ENCODE measurements at places on chromosomes 7 and 10.

DNA sequence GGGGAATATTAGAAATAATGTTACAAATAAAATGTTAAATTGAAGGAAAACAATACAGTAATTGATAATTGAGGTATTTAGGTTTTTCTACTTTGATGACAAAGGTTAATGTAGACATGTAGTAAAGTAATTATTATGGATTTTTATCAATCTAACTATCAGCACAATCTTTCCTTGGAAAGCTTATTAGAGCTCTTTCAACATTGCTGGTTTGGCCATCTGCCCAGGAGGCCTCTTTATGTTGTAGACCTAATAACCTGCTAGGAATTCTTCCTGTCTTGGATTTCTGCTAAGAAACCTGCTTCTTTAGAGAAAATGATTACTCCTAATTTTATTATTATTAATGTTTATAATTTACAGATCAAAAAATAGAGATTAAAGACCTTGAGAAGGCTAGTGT is 78.9 kb downstream of the CHRM2 start:
- peak; percentile 12 for DNase-seq

DNA sequence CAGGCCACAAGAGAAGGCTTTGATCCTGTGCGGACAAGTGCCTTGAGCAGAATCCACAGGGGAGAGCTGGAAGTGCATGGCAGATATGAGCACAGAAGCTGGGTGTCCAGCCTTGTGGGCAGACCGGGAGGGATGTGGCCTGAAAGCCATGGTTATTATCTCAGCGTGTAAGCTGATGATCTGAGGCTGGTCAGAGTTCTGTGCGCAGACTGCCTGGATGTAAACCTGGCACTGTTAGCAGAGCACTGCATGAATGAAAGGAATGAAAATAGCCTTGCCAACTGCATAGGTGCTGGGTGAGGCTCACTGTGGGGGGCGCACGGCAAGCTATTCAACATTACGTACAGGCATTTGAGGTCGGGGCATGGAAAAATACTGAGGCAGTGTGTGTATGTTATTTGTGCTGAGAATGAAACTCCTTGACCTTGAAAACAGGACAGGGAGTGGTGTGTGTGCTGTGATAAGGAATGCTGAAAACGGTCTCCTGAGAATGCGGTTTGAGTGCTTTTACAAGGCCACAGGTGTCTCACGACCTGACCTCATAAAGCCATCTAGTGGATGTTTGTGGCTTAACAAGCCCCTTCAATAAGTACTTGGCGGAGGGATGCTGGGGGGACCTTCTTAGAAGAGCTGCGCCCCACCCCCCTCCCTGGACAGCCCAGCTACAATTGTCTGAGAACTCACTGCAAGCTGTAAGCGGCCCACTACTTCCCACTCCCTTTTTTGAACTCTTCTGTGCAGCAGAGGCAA is 18.7 kb downstream of the AKR1C1 start:
- peak; percentile 69 for DNase-seq

DNA sequence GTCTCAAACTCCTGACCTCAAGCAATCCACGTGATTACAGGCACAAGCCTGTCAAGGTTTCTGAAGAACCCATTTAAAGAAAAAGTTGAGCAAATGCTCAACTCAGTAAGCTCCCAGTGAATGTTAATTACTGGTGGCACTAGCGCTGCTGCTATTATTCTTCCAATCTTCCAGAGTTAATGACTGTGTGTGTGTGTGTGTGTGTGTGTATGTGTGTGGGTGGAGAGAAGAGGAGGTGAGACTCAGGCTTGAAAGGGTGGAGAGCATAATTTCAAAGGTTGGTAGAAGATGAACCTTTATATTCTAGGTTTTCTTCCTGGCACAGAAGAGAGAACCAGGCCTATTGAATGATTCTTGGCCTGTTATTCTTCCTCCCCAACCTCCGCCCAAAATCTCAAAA is 11.6 kb upstream of the NPVF start:
- DNase-seq, result no peak

- no peak for DNase-seq
Measured at GRCh38 chr10:11553773-11554381, 57.6 kb downstream of the USP6NL start.

DNA sequence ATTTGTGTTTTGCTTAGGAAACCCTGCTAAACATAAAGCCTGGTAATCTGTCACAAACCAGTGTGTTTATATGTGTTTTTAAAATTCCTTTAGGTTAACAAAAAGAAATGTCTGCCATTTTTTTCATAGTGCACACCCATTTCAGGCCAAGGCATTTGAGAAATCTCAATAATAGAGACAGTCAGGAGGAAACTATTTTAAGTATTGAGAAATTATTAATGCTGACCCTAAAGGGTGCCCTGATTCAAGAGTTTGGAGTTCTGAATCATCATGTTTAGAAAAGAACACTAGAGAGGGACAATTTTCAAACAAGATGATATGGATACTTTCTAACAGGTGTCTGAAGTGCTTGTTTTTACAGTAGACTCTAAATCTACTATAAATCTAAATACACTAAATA is 28.7 kb downstream of the MALRD1 start:
- no peak for DNase-seq

DNA sequence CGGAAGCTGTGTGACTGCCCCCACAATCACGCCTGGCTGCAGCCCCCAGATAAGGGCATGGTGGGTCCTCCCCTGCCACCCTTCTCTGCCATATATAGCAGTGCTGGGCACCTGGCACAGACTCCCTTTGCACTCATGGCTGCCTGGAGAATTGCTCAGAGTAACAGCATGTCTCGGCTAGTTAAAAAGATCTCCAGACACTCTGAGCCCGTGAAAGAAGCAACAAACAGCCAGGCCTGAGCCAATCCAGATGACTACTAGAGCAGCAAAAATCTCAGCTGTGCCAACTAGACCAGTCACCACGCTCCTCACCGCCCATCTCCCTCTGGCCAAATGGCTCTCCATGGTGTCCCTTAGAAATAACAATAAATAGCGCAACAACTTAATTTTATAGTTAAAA is 71.3 kb downstream of the PARD3 start:
- DNase-seq, result peak; percentile 52

GRCh38 chr7:91814189-91814588 is 66.3 kb downstream of the MTERF1 start:
- no peak for DNase-seq

DNA sequence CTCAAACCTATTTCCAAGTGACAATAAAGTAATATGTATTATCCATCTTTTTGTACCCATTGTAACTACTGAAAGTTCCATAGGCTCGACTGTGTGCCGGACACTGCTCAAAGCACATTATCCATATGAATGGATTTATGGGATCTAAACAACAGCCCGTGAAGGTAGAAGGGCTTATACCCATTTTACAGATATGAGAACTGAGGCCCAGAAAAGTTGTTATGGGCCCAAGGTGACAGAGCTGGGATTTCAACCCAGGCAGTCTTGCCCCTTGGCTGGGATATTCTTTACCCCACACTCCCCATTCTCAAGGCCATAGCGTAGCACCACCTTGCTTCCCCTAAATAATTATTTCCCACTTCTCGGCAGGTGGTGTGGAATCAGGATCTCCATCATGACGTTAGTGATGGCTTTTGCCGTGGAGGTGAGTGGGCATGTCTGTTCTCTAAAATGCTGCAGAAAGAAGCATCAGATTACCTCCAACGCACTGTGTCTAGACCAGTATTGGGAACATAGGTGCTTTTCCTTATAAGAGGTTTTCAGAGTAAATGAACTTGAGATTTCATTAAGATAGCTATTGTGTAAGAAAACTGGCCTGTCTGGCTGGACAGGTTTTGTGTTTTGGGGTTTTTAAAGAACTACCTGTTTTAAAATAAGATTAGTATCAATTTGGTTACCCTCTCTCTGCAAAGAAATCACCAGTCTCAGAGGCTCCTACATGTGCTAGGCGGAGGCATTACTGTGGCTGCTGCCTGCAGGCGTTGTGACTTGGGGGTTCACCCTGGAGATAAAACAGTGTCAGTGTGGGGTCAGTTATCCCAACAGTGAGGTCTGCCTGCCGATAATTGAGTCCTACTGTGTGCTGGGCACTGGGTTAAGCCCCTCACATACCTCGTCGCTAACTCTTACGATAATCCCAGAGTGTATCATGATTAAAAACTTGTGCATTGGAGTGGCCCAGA is 85.1 kb upstream of the SDK1 start:
- no peak for DNase-seq
